Natural killer cell (primary cell): ENCODE measurements at places on chromosomes 3 and 15. TPM values are rescaled to one million over a fixed set of nuclear protein-coding genes. Genes with fewer than 3 reads are reported as not detected.

Gene CHRNA7
- total RNA-seq, result 3.7 TPM

Gene ZKSCAN7
- total RNA-seq, result 1.7 TPM

Gene CLDN18
- total RNA-seq, result not detected

Gene TMEM87A
- 73.7 TPM for total RNA-seq

Gene MORC1
- total RNA-seq, result not detected

Gene P2RY1
- 1.4 TPM for total RNA-seq

Gene LTK
- 4.9 TPM for total RNA-seq

Gene CFAP100
- not detected for total RNA-seq

Gene SEMA3F
- 1.1 TPM for total RNA-seq

Gene FEZF2
- not detected for total RNA-seq

Gene CSPG5
- total RNA-seq, result 0.63 TPM

Gene EIF1B
- total RNA-seq, result 52.9 TPM

Gene TIGIT
- total RNA-seq, result 43.9 TPM

Gene TMEM108
- total RNA-seq, result not detected

Gene CELF6
- total RNA-seq, result 2.8 TPM

Gene PAK6
- total RNA-seq, result 7.9 TPM

Gene LRRC2
- total RNA-seq, result not detected

Gene WNT7A
- total RNA-seq, result 0.45 TPM

Gene TMEM45A
- total RNA-seq, result 0.23 TPM

Gene AADACL2
- total RNA-seq, result not detected

Gene CACNA2D2
- total RNA-seq, result 36.5 TPM

Gene ABHD17C
- 4.4 TPM for total RNA-seq

Gene RBP2
- total RNA-seq, result not detected

Gene PAQR9
- total RNA-seq, result not detected
